Uterus (tissue), 4 donors: ENCODE measurements at places on chromosomes 3 and 15.

- no peak for DNase-seq
Observed at GRCh38 chr3:72158639-72159326, 373.8 kb upstream of the PROK2 start.

DNA sequence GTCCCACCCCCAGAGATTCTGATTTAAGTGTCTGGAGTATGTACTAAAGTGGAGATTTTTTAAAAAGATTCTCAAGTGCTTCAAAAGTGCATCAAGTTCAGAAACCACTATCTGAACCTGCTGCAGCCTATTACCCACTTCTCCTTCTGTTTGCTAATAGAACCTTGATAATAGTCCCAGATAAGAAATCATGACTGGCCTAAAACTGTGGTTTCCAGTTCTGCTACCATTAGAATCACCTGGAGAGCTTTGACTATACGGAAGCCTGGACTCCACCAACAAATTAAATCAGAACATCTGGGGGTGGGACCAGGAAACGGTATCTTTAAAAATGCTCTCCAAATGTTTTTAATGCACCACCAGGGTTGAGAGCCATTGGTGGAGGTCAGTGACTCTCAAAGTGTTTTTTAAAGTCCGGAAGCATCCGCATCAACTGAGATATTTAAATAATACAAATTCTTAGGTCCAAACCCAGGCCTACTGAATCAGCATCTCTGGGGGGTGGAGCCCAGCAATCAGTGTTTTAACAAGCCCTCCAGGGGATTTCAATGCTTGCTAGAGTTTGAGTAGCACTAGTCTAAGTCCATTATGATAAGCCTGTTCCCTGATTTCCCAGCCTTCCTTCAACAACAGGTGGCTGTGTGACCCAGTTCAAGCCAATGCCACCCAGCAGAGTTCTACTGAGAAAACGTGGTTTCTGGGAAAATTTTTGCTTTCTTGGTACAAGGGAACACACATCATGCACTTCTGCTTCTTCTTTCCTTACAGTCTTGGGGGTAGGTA, 45.4 kb upstream of the TIPARP start:
- DNase-seq = no peak

- DNase-seq = no peak
Observed at GRCh38 chr15:85770096-85771041, 24.4 kb downstream of the KLHL25 start.

DNA sequence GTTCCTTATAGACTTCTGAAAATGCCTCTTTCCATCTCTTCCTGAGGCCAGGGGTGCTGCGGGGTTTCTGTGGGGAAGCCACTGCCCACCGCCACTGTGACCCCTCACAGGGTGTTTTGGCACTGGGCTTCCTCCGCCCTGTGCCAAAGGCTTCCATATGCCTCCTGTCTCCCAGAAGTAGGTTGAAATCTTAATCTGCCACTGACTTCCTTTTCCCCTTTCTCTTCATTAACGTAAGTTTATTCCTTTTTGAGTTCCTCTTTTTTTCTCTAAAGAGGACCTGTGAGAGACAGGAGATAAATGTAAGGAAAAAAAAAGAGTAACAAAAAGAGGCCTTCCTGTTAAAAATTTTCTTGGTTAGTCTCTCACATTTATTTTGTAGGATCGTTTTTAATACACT, 220.5 kb downstream of the CTNNB1 start:
- DNase-seq = no peak

DNA sequence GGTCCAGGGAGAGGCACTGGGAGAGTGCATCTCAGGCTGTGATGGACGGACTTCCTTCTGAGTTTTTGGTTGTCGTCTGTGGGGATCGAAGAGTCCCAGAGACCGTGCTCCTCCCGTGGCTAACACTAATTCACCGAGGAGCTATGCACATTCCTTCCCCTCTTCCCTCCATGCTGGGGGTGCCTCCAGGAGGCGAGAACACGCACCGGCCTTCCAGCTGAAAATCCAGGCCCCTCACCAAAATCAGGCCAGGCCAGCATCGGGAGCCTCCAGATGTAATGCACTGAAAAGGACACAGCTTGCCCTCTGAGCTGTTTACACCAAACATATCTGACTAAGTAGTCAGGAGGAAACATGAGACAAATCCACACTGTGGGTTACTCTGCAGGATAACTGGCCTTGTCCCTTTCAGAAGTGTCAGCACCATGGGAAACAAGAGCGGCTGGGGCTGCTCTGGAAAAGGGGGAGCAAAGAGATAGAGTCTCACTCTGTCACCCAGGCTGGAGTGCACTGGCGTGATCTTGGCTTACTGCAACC, 5.5 kb downstream of the RNU5B-1 start:
- DNase-seq = no peak

- DNase-seq = no peak
Observed at GRCh38 chr3:101391413-101391950, 71.1 kb upstream of the IMPG2 start.

GRCh38 chr3:146222204-146223046, 28.5 kb downstream of the PLSCR4 start:
- no peak for DNase-seq

- DNase-seq = no peak
Observed at GRCh38 chr15:85730001-85730820, 64.5 kb downstream of the KLHL25 start.

DNA sequence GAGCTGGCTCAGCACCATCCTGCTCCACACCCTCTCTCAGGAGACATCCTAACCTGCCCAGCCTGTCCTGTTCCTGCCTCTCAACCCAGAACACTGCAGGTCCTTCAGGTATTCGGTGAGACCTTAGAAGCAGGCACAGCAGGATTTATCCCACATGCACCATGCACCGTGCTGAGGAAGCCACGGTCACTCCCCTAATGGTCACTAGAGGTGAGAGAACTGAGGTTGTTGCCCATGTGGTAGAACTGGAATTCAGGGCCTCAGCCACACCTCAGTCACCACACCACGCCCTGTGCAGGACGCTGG, 36.9 kb downstream of the APBA2 start:
- DNase-seq = no peak

DNA sequence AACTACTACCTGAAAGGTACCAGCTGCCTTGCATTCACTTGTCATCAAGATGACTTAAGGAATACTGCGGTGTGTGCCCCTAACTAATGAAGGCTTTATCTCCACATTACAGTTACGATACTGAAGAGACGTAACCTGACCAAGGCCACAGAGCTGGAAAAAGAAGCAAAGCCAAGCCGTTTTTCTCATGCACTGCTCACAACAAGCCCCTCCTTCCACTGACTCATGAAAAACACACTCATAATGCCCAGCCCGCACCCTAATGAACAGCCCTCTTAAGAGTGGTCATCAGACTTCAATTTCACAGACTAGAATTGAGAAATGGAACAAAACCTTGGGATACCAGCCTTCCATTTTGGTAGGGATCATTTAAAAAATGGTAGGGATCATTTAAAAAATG, 11.6 kb downstream of the PSMD6 start:
- DNase-seq = no peak

DNA sequence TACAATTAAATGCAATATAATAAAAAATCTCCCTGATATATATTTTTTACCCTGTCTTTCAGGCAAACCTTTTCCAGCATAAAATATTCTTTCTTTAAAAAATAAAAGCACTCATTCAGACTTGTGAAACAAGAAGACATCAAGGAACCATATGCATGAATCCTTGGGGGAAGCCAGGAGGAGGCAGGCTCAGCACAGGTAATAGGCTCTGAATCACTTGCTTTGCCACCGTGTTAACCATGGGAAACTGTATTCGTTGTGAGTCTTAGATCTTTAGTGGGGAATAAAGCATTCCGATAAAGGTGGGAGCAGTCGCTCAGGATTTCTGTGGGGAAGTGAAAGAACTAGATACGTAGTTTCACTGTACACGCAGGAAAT, 42.4 kb downstream of the FBN1 start:
- DNase-seq = no peak
